ENCODE measurements at places on chromosomes 5 and 9.

GRCh38 chr9:96725576-96725975 lies 52.3 kb downstream of the ZNF510 start:
- DNase-seq = no peak

DNA sequence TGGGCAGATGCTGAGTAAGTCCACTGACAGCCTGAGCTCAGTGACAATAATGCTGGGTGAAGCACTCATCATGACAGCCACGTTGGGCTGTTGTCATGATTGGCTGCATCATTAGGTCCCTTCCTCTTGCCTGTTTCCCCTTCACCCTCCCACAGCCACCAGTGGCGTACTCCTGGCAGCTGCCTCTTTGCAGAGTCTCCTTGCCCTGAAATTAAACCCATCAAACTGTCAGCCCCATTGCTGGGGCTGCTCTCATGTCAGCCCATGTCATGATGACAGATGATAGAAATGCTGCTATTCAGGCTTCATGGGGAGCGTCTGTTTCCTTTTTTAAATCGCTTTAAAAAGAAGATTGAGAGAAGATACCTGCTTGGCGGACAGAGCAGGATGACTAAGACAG lies 327.4 kb downstream of the AGTPBP1 start:
- no peak for DNase-seq

GRCh38 chr5:129125819-129126218 lies 31.3 kb downstream of the ISOC1 start:
- DNase-seq = no peak

- DNase-seq = no peak
Observed at GRCh38 chr9:109561137-109561536, 63.0 kb upstream of the PTPN3 start.

DNA sequence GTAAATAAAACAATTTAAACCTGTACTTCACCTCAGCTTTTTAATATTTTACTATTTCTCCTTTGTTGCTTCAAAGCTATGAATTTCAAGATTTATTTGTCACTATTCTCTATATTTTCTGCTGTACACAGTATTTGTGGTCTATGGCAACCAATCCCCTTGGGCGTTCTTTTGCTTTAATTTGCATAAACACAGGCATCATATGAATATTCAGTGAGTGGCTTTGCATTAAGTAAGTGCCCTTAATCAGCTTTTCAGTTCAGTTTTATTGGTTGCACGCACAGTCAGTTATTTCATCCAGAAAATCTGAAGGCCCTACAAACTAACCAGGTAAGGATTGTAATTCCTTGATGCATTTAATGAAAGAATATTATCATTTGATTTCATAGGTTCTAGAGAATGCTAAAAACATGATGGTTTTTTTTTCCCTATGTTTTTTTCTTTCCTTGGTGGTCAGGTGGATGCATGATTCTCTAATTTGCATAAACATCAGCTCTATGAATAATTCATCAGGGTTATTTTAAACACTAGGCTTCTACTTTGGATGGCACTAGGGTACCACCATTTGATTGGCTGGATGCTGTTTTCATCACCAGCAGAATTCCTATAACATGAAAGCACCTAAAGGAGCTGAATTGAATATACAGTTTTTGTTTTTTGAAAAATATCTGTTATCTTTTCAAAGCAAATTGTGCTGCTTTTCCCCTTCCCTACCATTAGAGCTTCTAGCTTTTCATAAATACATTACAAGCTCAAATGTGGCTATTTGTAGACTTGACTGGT lies 249.2 kb upstream of the CCNH start:
- DNase-seq = no peak

DNA sequence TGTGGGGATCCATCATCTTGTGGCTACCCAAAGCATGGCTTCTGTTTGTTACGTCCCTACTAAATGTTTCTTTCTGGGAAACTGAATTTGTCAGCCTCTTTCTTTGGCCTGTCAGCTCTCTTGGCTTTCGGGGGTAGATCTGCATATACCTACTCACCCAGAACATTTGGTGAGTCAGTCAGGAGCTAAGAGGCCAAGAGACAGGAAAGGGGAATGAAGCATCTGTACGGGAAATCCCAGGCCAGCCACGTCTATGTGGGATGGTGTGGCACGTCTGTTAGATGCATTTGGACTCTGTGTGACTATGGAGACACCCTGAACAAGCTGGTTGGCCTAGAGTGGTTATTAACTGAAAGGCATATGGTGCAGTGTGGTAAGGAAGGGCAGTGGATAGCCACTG lies 58.1 kb downstream of the CDO1 start:
- DNase-seq = no peak

DNA sequence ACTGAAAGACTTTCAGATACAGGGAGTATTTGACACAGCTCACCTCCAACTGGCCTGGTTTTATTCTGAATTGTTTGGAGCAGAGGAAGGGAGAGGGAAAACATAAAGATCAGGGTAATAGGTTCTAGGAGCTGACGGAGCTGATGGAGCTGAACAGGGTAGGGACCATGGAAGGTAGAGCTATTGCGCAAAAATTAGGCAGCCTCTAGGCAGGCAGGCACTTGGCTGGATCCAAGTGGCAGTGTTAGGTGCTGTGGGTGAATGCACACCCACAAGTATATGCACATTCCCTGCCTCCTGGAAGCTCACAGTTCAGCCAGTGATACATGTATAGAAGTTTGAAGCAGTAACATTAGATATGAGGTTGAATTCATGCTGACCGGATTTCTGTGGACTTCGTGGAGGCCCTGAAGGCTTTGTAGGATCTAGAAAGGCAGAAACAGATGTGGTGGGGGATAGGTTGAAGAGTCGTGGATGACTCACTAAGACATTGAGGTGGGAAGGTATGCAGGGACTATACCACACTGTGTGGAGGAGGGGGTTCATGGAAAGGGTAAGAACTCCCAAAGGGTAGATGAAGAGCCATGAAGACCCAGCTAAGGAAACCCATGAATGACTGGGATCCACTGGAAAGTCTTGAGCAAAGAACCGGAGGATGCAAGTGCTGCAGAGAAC lies 50.8 kb downstream of the WWC1 start:
- DNase-seq = no peak

- DNase-seq = peak; percentile 91
Observed at GRCh38 chr5:107557051-107557658, 113.6 kb downstream of the EFNA5 start.

DNA sequence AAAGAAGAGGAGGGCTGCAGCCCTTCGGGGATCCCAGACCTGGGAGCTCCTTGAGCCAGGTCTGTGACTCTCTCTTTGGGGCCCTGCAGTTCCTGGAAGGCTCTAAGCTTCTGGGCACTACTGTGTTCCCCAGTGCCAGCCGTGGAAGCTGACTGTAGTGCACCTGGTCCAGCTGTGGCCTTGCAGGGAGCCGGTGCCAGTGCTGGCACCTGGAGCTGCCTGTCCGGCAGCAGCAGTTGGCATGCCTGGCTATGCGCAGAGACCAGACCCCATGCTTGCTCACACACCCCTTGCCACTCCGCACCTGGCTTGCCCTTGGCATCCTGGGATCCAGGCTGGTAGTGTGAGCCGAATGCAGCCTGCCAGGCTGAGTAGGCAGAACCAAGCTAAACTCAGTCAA lies 91.0 kb upstream of the PUM3 start:
- DNase-seq = no peak

- peak; percentile 64 for DNase-seq
Observed at GRCh38 chr9:77475641-77476473, 172.3 kb downstream of the GNA14 start.

DNA sequence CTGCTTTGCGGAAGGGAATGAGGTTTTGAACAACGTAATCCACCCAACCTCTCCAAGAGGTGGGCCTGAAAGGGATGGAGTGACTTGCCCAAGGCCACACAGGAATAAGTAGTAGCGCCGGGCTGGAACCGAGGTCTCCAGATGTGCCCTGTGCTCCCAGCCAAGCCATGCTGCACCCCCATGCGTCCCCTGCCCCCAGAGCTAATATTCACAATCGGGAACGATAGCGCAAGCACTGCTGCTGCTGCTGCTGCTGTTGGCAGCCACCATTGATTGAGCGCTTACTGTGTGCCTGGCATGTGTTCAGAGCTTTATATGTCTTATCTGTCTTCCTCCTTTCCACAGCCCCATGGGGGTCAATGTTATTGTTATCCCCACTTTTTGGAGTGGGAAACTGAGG lies 43.9 kb downstream of the AMBP start:
- no peak for DNase-seq

- DNase-seq = no peak
Observed at GRCh38 chr9:95433096-95433819, 83.5 kb downstream of the PTCH1 start.

GRCh38 chr5:141760753-141761152 lies 78.7 kb upstream of the ARAP3 start:
- no peak for DNase-seq

GRCh38 chr9:81231011-81231410 lies 458.3 kb downstream of the TLE1 start:
- DNase-seq = no peak

- no peak for DNase-seq
Observed at GRCh38 chr5:81172710-81173109, 60.4 kb upstream of the CKMT2 start.

DNA sequence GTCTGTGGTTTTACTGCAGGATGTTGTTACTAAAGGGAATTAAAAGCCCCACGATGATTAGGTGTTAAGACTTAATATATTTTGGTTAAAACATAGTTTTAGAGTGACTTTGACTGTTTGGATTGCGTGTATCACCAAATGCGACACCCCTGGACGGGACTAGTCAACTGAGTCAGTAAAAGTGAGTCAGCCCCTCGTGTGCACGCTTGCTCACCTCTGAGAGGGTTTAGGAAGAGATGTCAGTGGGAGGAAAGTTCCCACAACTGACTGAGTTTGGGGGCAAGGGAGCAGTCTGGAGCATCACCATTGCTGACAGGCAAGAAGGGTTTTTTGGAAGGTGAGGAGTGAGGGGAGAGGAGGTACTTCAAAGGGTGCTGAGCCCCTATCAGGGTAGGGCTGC lies 14.4 kb upstream of the DMRT3 start:
- no peak for DNase-seq

GRCh38 chr5:149019679-149020078 lies 43.2 kb downstream of the SH3TC2 start:
- no peak for DNase-seq

- DNase-seq = no peak
Observed at GRCh38 chr5:421901-422300, 21.1 kb upstream of the EXOC3 start.

- DNase-seq = peak; percentile 79
Observed at GRCh38 chr9:71769175-71770161, 1.2 kb upstream of the CEMIP2 start.
